ENCODE measurements at places on chromosomes 3 and 15.

- no peak for DNase-seq
Observed at GRCh38 chr3:89311581-89311980, 204.2 kb downstream of the EPHA3 start.

DNA sequence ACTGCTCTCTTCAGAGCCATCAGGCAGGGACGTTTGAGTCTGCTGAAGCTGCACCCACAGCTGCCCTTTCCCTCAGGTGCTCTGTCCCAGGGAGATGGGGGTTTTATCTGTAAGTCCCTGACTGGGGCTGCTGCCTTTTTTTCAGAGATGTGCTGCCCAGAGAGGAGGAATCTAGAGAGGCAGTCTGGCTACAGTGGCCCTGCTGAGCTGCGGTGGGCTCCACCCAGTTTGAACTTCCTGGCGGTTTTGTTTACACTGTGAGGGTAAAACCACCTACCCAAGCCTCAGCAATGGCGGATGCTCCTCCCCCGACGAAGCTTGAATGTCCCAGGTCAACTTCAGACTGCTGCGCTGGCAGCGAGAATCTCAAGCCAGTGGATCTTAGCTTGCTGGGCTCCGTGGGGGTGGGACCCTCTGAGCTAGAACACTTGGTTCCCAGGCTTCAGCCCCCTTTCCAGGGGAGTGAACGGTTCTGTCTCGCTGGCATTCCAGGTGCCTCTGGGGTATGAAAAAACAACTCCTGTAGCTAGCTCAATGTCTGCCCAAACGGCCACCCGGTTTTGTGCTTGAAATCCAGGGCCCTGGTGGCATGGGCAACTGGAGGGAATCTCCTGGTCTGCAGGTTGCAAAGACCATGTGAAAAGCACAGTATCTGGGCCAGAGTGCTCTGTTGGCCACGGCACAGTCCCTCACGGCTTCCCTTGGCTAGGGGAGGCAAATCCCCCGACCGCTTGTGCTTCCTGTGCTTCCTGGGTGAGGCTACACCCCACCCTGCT is 21.1 kb upstream of the ST6GAL1 start:
- peak; percentile 24 for DNase-seq

DNA sequence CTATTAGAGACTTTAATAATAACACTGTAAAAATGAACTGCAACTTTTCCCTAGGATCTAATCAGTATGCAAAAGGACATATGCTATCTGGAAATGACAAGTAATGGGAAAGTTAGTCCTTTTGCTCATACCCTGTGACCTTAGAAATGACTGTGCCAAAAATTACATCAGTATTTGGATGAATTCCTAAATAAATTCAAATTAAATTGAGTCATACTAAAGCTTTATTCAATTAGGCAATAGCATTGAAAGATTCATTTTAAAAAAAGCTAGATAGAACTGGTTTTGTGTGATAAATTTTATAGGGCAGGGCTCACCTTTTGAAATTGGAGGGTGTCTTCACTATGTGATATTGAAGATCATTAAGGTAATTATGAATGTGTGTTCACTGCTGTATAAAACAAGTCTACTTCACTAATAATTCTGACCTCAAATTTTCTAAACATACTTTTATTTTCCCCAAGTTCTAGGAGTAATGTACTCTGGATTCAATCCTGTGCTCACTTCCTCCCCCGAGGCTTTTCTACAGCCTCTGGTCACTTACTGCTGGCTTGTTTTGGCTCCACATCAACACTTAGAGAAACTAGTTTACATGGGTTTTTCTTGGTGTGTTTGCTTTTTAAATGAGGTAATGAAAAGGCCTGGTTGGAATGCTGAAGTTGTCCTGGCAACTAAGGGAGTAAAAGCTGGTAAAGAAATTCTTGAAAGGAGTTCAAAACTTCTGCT is 44.4 kb upstream of the SPTSSB start:
- DNase-seq: peak; percentile 55

DNA sequence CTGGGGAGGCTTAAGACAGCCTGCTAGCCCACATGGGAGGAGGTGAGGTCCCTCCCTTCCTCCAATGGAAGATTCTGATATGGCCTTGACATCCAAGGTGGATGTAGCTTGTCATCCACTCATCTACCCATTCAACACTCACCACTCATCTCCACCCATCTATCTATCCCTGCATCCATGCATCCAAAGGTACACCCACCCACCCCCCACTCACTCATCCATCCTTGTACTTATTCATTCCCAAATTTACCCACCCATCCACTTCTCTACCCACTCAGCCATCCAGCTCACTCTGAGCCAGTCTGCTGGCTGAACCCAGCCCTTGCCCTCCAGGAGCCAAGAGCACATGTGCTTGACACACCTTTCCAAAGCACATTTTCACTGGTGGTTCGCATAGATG is 189.7 kb downstream of the TLE3 start:
- no peak for DNase-seq

GRCh38 chr3:183081459-183082183 is 17.7 kb downstream of the MCCC1 start:
- DNase-seq: no peak

- no peak for DNase-seq
Observed at GRCh38 chr3:189629803-189630455, 1.3 kb upstream of the TP63 start.

DNA sequence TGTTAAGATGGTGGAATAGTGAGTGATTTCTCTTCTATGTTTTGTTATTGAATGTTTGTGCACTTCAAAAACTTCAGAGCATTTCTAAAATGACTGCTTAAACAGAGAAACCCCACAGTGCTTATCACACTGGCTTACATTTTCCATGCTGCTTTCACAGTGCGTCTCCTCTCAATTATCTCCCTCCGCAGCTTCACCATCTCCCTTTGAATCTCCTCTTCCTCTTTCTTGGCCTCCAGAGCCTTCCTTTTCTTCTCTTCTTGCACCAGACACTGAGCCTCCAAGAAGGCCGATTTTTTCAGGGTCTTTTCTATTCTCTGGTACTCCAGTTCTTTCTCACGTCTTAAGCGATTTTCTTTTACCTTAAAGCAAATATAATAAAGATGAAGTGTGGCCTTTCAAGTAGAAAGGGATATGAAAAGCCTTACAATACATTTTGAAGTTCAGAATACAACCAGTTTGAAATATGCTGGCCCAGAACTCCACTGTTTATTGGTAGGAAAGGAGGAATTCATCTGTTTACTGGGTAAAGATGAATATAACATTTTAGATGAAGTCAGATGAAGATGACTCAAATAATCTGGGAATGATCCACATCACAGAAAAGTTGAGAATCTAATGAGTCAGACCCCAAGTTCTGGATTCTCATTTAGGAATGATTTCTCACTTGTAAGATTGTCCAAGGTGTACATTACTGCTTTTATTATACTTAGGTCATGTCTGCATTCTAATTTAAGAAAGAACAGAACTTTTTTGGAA is 21.4 kb downstream of the CCDC191 start:
- no peak for DNase-seq

Measured in Calu3 (cell line).